ENCODE measurements at places on chromosomes 13 and 19.
A peak's percentile ranks its signal among the peaks of the same experiment; 100 is the strongest.

GRCh38 chr13:103961129-103961528 is 894.9 kb upstream of the SLC10A2 start:
- ATAC-seq: no peak

GRCh38 chr19:45346449-45346848 is 5.9 kb downstream of the KLC3 start:
- no peak for ATAC-seq

- no peak for ATAC-seq
These were observed 879.6 kb upstream of the SLC10A2 start for GRCh38 chr13:103945836-103946235.

DNA sequence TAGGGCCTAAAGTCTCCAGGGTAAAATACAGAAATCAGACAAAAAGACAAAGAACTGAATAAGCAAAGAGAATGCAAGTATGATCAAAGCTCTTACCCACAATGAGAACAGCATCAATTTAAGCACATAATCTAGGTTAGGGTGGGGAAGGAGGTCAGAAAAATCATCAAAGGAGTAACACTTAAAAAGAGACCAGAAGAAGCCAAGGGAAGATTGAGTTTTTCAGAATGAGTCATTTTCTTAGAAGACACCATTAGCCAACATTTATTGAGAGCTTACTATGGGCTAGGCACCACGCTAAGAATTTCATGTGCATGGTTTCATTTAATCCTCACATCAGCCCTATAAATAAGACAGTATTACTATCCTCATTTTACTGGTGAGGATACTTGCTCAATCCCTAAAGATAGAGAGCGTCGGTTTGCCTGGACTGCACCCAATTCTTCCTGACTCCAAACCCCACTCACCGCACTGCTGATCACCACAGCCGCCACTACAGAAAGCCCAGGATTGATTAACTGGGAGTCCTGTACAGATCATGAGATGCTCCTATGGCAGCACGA is 1.7 kb upstream of the SHISA2 start:
- ATAC-seq: no peak

GRCh38 chr13:74204602-74205312 is 70.6 kb upstream of the KLF12 start:
- no peak for ATAC-seq

- ATAC-seq: no peak
These were observed 26.8 kb downstream of the CLDN10 start for GRCh38 chr13:95579303-95579702.

GRCh38 chr19:48379058-48379457 is 12.3 kb downstream of the KDELR1 start:
- ATAC-seq: no peak

DNA sequence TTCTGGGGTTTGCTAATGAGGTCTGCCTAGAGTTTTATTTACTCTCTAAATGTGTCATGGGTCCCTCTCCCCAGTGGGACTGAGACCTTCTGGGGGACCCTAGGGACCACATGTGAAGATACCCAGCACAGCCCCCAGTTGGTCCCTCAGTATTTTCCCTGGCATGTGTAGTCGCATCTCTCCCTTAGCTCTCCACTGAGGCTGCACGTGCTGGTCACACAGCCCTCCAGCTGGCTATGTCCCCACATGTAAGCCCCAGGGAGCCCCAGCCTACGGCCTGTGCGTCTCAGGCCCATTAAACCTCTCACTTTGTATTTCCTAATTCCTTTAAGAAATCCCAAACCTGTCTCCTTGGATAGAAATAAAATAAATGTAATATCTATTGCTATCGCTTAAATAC is 189.6 kb upstream of the TSHZ3 start:
- no peak for ATAC-seq

- ATAC-seq: no peak
These were observed 2.8 kb upstream of the NLRP12 start for GRCh38 chr19:53826876-53827275.

DNA sequence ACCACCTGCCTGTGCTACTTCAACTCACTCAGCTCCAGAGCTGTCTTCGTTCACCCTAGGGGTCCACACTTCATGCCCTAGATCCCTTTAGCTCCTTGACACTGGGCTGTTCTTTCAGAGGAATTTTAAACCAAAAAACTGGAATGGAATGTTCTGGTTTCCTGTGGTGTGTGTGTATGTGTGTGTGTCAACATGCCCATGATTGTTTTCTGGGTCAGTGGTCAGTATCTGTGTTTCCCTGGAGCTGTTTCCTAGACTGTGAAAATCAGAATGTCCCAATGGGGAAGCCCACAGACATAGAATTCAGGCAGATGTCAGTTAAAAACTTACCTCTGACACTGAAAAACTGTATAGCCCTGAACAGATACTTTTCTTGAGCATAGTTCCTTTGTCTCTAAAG is 1.3 kb downstream of the PMIS2 start:
- no peak for ATAC-seq

DNA sequence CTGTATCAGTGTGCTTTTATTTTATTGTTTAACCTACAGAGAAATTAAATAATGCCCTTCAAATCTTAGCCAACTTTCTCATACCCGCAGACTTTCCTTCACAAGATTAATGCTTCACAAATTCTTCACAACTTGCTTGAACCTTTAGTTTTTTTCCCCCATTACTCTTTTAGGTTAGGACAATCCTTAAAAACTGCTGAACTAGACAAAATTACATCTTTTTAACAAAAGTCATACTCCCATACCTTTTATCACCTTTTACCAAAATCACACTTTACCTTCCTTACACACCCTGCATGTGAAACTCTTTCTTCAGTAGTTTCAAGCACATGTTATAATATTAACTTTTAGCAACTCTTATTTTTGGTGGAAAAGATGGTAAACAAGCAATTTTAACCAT is 58.5 kb downstream of the SCGB2B2 start:
- ATAC-seq: no peak

GRCh38 chr19:15037586-15037985 is 11.7 kb upstream of the CASP14 start:
- ATAC-seq: no peak

DNA sequence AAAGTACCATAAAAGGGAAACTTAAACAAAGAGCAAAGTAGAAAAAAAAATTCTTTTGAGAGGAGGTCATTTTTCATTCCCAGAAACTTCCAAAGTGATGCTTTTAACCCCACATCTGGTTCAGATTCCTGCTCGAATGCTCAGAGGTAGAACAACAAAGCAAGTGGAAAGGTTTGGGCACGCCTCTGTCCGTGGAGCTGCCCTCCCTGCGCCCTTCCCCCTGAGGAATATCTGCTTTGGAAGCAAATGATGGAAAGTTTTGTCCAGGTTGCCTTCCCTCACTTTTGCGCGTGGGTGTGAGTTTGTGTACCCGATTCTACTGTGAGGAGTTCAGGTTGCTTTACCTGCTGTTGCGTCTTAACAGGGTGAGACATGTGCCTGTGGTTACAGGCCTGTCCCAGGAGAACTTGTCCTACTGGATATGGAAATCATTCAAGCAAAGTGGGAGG is 110.2 kb downstream of the KLF5 start:
- ATAC-seq: peak; percentile 83

- no peak for ATAC-seq
These were observed 142.5 kb downstream of the TEX29 start for GRCh38 chr13:111462944-111463343.

DNA sequence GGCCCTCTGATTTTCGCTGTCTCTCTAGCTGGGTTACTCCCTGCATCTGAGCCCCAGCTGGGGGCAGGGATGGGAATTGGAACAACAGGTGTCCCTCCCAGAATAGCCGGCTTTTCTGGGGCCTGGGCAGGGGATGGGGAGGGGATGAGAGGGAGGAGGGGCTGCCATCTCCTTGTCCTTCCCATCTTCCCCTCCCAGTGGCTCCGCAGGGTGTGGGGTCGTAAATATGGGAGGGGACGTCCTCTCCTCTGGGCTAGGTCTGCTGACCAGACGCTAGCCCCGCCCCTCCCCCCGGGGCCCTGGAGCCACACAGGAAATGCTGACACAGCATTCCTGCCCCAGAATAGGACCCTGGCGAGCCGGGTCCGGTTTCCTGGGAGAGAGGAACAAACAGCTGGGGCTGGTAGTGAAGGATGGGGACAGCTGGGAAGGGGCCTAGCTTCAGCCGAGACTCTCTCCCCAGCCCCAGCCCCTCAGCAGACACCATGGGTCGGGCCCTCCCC is 1.1 kb downstream of the RYR1 start:
- ATAC-seq: no peak

GRCh38 chr13:100154842-100155416 is 66.0 kb downstream of the PCCA start:
- ATAC-seq: no peak

DNA sequence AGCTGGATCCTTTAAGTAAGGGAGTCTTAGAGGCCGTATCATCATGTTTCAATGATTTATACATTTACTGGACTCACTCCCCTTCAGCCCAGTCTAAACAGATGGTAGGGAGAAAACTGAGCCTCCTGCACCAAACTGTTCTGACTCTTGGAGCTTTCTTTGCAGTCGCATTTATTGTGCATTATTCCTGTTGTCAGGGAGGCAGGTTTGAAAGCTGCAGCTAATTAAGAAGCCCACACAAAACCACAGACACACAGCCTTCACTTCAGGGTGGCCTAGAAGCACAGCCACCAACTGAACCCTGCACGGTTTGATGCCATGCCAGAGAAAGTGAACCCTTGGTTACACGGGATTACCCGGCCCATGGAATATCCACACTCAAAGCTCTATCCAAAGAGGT is 911.0 kb downstream of the UQCRFS1 start:
- no peak for ATAC-seq

DNA sequence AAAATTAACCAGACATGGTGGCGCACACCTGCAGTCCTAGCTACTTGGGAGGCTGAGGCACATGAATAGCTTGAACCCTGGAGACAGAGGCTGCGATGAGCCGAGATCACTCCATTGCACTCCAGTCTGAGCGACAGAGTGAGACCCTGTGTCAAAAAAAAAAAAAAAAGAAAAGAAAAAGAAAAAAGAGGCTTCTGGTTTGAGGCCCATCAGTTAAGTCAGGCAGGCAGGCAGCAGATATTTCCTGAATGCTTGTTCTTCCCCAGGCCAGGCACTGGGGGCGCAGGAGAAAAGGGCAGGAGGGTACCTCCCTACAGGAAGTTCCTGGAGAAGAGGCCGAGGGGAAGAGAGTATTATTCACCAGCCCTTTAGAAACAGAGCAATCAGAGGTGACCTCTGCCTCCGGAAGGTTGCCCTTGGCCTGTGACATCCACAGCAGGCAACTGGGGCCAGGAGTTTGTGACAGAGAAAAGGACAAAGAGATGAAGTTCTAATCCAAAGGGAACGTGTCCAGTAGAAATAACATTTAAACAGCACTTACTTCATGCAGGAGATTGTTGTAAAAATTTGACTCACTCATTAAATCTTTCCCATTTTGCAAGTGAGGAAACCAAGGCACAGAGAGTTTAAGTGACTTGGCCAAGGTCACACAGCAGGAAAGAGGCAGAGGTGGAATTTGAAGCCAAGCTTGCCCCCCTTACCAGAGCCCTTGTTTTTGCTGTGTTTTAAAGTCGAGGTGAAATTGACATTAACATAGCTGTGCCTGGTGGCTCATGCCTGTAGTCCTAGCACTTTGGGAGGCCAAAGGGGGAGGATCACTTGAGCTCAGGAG is 4.3 kb upstream of the RLN3 start:
- ATAC-seq: peak; percentile 72

DNA sequence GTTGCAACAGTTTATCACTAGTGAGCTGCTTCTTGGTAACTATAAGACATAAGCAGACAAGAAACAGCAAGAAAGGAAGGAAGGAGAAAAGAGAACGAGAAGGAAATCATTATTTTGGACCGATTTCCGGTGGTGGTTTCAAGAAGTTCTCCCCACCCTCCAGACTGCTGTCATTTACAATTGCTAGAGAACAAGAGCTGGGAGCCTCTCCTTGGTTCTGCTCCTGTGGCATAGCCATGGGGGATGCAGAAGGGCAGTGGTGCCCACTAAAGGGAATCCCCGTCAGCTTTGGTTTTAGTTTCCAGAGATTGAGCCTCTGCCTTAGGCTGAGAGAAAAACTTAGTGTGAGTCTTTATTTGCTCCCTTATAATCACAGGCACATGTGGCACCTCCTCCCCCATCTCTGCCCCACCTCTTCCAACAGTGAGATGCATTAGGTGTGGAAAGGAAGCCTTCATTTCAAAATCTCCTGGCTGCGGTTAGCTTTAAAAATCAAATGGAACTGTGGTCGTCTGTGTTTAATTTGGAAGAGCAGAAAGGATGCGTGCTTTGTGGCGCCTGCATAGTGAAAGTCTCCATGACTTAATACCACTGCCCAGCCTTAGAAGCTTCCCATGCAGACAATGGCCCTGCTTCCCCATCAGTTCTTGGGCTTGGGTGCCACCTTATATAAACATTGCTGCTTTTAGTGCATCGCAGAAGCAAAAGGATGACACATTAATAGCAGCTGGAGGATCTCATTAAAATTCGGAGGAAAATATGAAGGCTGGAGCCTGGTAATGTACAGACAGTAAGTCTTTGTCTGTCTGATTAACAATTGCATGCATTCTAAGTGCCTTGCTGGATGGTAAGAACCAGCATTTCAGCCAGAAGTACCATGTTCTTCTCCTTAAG is 25.0 kb downstream of the LRCH1 start:
- no peak for ATAC-seq

DNA sequence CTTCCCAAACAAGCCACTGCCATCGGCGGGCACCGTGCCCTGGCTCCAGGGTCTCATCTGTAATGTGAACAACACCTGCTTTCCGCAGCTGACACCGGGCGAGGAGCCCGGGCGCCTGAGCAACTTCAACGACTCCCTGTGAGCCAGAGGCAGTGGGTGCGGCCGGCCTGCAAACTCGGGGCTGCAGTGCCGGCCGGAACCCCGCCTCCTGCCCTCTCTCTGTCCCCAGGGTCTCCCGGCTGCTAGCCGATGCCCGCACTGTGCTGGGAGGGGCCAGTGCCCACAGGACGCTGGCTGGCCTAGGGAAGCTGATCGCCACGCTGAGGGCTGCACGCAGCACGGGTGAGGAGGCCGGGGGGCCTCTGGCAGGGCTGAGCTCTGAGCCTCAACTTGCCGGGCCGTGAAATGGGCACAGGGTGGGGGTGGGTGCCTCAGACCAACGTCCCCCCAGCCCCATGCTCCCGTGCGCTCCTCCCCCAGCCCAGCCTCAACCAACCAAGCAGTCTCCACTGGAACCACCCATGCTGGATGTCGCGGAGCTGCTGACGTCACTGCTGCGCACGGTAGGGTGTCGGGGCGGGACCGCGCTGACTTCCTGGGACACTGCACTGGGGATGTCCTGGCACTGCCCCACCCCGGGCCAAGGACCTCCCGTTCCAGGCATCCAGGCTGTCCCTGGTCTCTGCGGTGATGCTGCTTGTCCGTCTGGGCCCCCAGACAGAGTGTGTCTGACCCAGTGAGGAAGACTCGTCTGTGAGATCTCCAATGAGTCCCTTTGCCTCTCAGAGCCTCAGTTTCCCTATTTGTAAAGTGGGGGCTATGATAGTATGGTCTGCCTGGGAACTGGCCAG is 2.2 kb downstream of the ABCA7 start:
- ATAC-seq: peak; percentile 53

- no peak for ATAC-seq
These were observed 29.2 kb downstream of the ATP11A start for GRCh38 chr13:112719016-112719415.

Measured in esophagus mucosa (tissue), 1 donor.